ENCODE measurements at places on chromosomes 2 and 18. TPM values are rescaled to one million over a fixed set of nuclear protein-coding genes. Genes with fewer than 3 reads are reported as not detected.

The SH3BP4 gene
- 2.3 TPM for polyA plus RNA-seq

The FBLN7 gene
- polyA plus RNA-seq, result not detected

The IL37 gene
- not detected for polyA plus RNA-seq

The HAAO gene
- not detected for polyA plus RNA-seq

The CRYBA2 gene
- not detected for polyA plus RNA-seq

The SLC4A3 gene
- polyA plus RNA-seq, result not detected

The CCDC68 gene
- not detected for polyA plus RNA-seq

The SLC39A10 gene
- 10.2 TPM for polyA plus RNA-seq

The CNTNAP5 gene
- not detected for polyA plus RNA-seq

The SERPINB12 gene
- polyA plus RNA-seq, result not detected

The NAT8 gene
- polyA plus RNA-seq, result not detected

The SANBR gene
- 1.3 TPM for polyA plus RNA-seq

The DIPK1C gene
- not detected for polyA plus RNA-seq

The GRB14 gene
- polyA plus RNA-seq, result not detected

The ABCG5 gene
- not detected for polyA plus RNA-seq

The CFAP221 gene
- not detected for polyA plus RNA-seq

The LGALSL gene
- 0.80 TPM for polyA plus RNA-seq

The CRYGD gene
- polyA plus RNA-seq, result not detected

The ZNF638 gene
- polyA plus RNA-seq, result 21.8 TPM

The RUFY4 gene
- not detected for polyA plus RNA-seq

The RAB17 gene
- polyA plus RNA-seq, result not detected

The PKP4 gene
- polyA plus RNA-seq, result 0.13 TPM

The DAPL1 gene
- not detected for polyA plus RNA-seq

The STON1 gene
- 0.13 TPM for polyA plus RNA-seq

The TEX44 gene
- not detected for polyA plus RNA-seq

The WNT6 gene
- polyA plus RNA-seq, result not detected

The UGT1A4 gene
- not detected for polyA plus RNA-seq

The CAPN14 gene
- polyA plus RNA-seq, result not detected

The UGT1A3 gene
- not detected for polyA plus RNA-seq

The CTLA4 gene
- polyA plus RNA-seq, result not detected

The KIF1A gene
- not detected for polyA plus RNA-seq

All from immature natural killer cell (primary cell).